Neural progenitor cell (in vitro differentiated cells): ENCODE measurements at places on chromosomes 6 and 20. TPM values are rescaled to one million over a fixed set of nuclear protein-coding genes. Genes with fewer than 3 reads are reported as not detected.

ACTL10 gene
- 0.19 TPM in 1 of 2 replicates, not detected in the other for total RNA-seq

MUCL3 gene
- 0.03 TPM in 1 of 2 replicates, not detected in the other for total RNA-seq

HSPA12B gene
- total RNA-seq, result 0.15 and 0.71 TPM in 2 replicates

TFAP2D gene
- total RNA-seq, result not detected in 2 replicates

SAMD5 gene
- 0.06 and 0.09 TPM in 2 replicates for total RNA-seq

SLC16A10 gene
- total RNA-seq, result 4.3 and 4.8 TPM in 2 replicates

FOXQ1 gene
- total RNA-seq, result not detected in 2 replicates

HCRTR2 gene
- 0.06 TPM in 1 of 2 replicates, not detected in the other for total RNA-seq

CRYBG1 gene
- total RNA-seq, result 0.06 and 0.40 TPM in 2 replicates

C20orf141 gene
- total RNA-seq, result not detected in 2 replicates

RGS17 gene
- 4.8 and 8.1 TPM in 2 replicates for total RNA-seq
